Effector memory CD4-positive, alpha-beta T cell (primary cell): ENCODE measurements at places on chromosomes 3 and 15.

- no peak for DNase-seq
Observed at GRCh38 chr3:89558711-89559110, 451.3 kb downstream of the EPHA3 start.

DNA sequence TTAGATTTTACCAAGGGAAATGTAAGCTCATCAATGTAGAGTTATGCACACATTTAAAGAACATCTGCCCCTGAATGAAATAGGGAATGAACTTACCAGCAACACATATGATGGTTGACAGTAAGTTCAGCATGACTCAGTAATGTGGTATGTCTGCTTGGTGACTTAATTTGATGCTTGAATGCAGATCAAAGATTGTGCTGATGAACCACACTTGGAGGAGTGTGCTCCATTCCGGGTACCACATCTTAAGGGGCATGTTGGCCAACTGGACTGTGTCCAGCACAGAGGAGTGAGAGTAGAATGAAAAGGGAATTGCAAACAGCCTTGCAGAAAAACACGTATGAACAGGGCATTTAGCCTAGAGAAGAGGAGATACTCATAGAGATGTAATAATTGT is 171.0 kb upstream of the RARB start:
- no peak for DNase-seq

DNA sequence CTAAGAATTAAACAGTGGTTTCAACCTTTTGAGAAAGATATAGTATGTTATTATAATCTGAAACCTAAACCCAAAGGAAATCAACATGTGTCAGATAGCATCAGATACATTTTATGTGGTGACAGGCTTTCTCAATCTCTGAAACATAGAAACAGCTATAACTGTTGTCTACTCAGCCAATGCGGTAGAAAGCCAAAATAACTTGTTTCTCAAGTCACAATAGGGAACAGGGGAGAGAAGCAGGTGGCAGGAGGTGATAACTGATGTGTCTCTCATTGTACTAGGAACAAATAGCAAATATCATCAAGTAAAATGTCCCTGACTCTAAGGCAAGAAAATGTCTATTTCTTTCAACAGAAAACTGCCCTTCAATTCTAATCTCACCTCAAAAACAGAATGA is 38.6 kb downstream of the DENND6A start:
- DNase-seq = no peak

DNA sequence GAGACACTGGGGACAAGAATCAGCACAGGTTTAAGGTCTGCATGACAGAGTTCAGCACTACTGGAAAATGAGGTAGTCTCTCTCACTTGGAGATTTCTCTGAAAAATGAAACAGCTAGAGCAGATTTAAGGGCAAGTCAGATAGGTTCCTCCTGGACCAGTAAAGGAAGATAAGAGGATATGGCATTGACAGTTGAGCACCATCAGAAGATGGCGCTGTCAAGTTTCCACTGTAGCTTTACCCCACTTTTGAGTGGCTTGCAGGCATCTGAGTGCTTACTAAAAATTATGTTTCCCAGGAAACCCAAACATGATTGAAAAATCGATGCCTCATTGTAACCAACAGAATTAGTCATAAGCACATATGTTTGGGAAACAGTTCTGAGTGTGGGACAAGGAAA is 407.2 kb upstream of the UBE2E2 start:
- DNase-seq = no peak

GRCh38 chr3:148950806-148951205 is 40.5 kb upstream of the GYG1 start:
- DNase-seq = no peak

GRCh38 chr15:90367576-90367975 is 15.5 kb downstream of the ZNF774 start:
- DNase-seq = no peak

DNA sequence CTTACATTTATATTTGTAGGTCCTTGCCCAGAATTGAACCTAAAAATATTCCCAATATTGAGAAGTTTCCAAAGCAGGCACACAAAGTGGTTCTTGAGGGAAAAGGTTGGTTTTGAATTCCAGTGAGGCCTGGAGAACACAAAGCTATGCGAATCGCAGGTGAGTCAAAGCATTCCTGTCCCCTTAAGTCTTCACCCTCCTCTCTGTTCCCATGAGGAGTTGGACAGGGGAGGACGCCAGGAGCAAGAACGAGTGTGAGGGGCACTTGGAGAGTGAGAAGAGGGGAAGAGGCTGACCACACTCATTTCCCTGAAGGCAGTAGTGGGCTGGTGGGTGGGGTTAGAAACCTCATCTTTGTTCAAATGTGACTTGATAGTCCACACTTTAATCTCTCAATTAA is 185.8 kb upstream of the EOMES start:
- no peak for DNase-seq

DNA sequence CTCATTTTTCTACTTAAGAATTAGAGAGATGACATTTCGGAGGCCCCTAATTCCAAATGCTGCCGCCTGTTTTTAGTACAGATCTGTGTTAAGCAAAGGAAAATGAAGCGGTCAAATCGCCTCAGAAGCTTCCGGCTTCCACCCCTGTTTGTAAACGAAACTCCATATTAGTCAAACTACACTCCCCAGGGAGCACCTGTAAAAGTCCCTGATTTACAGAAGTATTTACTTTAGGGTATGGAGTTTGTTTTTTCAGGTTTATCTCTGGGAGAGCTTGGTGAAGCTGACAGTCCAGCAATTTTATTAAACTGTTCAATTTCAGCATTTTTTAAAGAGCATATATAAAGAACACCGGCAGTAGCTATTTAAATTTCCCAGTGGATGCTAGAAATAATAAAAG is 319.8 kb downstream of the FHIT start:
- DNase-seq = no peak

- DNase-seq = no peak
Observed at GRCh38 chr3:172189987-172190603, 150.7 kb downstream of the FNDC3B start.

- no peak for DNase-seq
Observed at GRCh38 chr3:121759541-121760202, 10.1 kb upstream of the GOLGB1 start.

DNA sequence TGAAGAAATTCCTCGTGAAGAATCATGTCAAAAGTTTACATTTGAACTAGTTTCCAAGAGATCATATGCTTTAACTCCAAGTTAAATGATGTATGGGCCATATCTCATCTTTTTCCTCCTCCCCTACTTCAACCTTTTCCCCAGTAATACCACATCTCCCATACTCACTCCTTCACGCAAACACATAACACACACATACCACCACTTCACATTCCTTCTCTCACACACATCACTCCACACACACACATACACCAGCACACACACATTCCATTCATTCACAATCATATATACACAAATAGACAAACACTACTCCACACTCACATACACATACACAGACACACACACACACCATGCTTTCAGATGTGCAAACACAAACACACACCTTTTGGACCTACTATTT is 769.0 kb upstream of the NR2F2 start:
- DNase-seq = no peak

GRCh38 chr15:51401051-51401780 is 59.8 kb downstream of the GLDN start:
- no peak for DNase-seq

GRCh38 chr3:188184649-188185048 is 30.7 kb downstream of the LPP start:
- no peak for DNase-seq

- DNase-seq = no peak
Observed at GRCh38 chr3:58585005-58585786, 8.0 kb upstream of the FAM107A start.
